ENCODE measurements at places on chromosomes 2 and 18. TPM values are rescaled to one million over a fixed set of nuclear protein-coding genes. Genes with fewer than 3 reads are reported as not detected.

DNA sequence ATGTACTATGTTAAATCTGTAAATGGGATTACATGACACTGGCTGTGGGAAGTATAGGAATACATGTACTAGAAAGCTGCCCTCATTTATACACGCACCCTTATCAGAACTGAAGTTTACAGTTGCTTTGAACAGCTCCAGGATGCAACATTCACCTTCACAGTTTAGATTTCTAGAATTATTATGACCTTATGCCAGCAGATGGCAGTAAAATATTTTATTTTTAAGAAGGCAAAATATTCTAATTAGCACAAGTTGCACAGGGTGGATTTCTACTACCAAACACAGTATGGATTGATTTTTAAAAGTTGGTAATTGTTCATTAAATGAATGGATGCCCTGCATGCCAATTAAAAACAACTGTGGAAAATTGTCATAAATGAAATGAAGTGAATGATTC lies 670.4 kb downstream of the KCNJ3 start:
- no peak for DNase-seq

DNA sequence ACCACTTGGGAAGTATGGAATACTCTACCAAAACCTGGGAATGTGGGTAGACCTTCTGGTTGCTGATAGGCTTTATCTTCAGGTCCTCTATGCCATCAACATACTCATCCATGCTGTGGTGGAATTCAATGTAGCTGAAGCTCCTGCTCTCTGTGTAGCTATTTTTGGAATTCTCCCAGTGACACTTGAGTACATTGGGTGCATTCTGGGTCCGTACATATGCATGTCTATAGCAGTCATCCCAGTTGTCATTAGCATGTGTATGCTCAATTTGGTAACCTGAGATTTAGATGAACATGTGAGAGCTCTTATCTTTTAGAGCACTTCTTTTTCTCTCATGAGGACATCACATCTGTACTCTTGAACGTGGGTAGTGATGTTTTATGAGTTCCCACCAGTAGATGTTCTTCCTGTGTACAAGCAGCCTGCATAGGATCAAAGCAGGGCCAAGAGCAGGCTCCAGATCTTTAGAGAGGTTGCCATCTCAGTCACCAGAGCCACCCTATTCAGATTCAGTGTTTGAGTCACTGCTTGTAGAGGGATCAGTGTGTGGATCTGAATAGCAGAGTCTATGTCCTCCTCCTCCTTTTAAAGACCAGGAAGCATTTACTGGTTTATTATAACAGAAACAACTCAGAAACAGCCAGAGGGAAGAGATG lies 65.9 kb downstream of the MGAT5 start:
- no peak for DNase-seq

DNA sequence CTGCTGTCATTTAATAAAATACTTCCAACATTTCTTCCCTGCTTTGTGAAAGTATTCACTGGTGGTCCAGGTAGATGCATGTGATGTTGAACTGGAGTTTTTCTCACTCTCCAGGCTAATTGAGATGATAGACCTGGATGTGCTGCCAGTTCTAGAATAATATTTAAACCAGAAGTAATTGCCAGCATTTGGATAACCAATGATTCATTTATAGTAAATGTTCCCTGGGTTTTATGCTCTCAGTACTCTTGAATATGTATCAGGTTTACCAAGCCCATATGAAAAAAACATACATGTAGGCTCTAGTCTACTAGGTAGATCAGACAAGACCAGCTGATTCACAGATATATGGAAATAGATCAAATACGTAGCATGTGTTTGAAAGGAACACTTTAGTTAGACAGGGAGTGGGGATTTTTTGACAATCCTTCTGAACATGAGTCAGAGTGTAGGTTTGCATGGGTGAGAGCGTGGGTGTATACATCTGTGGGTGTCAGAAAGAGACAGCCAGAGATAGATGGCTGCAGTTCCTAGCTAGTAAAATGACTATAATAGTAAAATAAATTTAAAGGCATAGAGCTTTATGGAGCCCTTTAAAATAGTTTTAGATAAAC lies 115.1 kb downstream of the NAB1 start:
- no peak for DNase-seq

Gene FOXI3
- not detected for total RNA-seq

DNA sequence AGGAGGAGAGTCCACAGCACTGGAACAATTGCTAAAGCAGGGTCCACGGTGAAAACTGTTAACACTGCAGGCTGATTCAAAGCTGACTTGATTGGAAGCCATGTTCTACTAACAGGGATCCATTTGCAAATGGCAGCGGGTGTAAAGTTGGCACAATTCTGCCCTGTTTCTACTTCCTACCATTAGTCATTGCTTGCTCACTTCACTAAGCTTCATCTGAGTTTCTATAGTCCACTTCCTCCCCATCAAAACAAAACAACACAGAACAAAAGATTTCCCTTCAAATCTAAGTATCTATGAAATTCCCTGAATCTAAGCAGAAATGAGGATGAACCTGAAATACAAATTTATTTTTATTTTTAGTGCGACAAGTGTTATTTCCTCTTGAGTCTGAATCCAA lies 187.4 kb upstream of the SOX11 start:
- no peak for DNase-seq

Gene MC2R
- total RNA-seq = not detected

GRCh38 chr2:220708366-220708765 lies 863.7 kb downstream of the EPHA4 start:
- no peak for DNase-seq

DNA sequence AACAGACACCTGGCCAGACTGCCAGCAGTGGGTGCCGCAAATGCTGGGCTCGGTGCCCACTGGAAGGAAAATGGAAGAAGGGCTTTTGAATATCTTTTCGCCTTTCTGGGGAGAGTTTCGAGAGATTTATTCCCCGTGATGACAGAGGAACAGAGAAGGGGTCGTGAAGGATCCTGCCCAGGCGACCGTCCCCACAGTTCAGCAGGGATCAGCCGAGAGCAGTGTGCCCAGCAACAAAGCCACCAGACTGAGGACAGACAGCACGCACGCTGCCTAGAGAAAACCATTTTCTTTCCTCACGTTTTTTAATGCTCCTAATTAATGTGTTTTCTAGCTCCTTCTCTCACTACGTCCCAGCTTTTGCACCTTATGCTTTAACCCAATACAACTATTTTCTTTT lies 47.7 kb downstream of the XRCC5 start:
- no peak for DNase-seq

- DNase-seq = no peak
These were observed 10.7 kb upstream of the SELENOI start for GRCh38 chr2:26335231-26335630.

Gene LRATD1
- 200 TPM for total RNA-seq
